ENCODE measurements at places on chromosomes 1 and 21.

GRCh38 chr1:206105464-206105995 lies 11.7 kb downstream of the AVPR1B start:
- DNase-seq, result peak; percentile 32

DNA sequence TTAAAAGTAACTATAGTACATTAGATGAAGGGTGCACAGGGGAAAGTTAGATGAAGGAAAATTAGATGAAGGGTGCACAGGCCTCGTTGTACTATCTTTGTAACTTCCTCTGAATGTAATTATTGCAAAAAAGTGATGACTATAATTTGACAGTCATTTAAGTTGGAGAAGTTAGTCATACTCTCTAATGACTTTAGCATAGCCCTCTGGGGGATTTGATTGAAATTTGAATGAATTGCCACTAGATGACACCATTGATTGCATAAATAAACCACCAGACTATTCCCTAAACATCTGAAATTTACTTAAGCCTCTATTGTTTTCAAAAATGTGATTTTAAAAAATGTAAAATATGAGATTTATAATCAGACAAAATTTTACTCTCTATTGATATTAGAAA lies 102.6 kb downstream of the TPR start:
- peak; percentile 31 for DNase-seq

DNA sequence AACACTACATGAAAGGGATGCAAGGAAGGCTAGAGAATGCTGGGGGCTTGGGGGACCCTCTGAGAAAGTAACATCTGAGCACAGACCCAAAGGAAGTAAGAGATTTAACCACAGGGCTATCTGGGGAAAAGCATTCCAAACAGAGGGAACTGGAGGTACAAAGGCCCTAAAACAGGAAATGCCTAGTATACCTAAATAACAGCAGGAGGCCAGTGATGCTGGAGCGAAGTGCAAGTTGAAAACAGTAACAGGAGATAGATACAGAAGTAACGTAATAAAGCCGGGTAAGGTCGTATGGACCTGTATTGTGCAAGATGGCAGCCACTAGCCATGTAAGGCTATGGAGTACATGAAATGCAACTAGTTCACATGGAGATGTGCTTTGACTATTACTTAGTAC lies 52.1 kb downstream of the CD34 start:
- no peak for DNase-seq

DNA sequence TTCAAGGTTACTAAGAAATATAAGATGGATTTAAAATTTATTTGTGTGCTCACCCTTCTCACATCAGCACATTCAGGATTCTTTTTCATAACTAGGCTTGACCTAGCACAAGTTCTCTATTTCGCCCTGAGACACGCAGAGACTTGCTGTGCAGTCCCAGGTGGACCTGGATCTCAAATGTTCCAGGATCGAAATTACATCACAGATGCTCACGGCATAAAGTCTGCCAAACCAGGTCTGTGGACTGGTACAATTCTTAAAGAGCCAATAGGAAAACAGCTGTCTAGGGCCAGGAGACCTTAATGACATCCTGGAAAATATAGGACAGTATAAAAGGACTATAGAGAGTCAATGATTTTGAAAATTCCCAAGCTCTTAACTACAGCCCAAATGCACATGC lies 2.2 kb downstream of the PGBD5 start:
- no peak for DNase-seq

GRCh38 chr1:4868521-4868920 lies 214.1 kb downstream of the AJAP1 start:
- no peak for DNase-seq

DNA sequence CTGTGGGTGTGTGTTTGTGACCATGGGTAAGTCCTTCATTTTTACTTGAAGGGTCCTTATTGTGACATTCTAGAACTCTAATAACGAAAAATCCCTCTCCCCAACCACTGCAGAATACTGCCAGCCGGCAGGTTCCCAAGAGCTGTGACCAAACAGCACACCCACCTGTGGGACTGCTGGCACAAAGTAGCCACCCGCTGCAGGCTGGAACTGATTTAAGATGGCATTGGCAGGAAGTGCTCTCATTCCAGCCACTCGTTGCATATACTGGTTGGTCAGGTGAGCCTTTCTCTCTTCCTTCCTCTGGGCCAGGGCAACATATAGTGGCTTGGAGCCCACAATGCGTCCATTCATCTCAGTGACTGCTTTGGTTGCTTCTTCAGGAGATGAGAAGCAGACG lies 11.6 kb downstream of the PABPC4 start:
- no peak for DNase-seq

DNA sequence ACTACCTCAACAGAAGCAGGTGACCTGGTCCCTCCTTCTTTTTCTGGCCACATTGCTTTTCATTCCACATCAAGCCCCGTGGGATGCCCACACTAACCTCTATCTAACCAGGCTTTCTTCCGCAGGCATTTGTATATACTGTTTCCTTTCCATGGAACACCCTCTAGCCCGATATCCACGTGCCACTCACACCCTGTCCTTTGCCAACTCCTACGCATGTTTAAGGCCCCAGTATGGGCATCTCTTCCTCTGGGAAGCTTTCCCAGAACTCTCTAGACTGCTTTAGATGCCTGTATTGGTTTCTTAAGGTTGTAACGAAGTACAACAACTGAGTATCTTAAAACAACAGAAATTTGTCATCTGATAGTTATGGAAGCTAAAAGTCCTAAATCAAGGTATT lies 121.0 kb downstream of the TNR start:
- no peak for DNase-seq

DNA sequence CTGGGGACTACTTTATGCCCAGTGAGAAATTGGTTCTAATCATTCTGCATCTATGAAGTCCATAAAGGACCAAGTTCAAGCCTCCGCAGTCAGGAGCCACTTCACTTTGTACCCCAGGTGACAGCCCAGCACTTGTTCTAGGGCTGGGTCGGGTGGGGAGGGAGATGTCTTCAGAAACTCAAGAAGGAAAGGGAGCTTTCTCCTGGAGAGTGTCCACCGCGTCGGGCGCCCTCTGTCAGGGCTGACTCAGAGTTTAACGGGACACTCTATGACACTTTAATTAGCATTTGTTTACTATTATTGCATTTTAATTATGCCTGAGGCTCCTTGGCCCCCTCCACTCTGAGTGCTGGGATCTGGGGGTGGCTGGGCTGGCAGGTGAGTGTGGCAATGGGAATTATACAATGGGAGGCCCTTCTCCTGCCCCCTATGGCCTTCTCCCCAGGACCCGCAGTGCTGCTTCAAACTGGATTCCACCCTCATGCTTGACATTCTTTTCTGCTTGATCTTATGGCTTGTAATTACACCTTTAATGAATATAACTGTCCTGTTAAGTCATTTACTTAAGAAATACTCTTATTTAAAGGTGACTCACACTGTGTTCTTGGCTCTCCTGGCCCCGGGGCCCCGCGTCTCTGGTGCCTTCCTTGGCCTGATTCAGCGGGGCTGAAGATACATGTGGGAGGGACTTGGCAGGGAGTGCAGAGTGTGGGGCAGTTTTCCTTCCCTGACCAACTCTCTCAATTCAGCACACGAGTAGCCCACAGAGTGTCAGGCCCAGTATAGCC lies 136.6 kb downstream of the PLXNA2 start:
- no peak for DNase-seq

DNA sequence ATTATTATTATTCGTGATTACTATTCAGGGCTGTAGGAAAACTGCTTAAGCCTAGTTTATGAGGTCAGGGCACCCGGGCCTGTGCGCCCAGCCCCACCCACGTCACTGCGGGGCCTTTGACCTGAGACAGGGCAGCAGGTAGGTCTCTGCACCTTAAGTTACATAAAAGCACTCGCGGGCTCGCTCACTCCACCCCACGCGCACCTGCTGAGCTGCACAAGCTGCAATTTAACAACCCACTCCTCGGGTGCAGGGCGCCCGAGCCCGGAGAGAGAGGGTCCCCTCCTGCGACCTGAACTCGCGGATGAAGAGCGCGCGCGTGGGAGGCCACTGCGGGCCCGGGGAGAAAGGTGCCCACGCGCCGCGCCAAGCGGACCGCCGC lies 477 bp downstream of the ICMT start:
- no peak for DNase-seq

DNA sequence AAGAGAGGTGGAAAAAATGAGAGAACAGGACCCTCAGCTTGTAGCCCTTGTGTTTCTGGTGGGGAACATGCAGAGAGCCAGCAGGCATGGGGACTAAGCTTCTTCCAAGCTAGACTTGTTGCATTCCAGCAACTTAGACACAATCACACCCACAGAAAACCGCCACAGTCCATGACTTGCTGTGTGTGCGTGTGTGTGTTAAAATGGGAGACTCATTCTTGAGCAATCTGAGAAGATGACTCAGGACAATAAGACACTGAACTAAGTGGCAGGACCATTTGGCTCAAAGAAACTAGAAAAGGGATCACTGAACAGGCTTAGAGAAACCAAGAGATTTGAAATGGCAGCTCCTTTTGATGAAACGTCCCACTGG lies 78.0 kb downstream of the HLX start:
- peak; percentile 97 for DNase-seq

DNA sequence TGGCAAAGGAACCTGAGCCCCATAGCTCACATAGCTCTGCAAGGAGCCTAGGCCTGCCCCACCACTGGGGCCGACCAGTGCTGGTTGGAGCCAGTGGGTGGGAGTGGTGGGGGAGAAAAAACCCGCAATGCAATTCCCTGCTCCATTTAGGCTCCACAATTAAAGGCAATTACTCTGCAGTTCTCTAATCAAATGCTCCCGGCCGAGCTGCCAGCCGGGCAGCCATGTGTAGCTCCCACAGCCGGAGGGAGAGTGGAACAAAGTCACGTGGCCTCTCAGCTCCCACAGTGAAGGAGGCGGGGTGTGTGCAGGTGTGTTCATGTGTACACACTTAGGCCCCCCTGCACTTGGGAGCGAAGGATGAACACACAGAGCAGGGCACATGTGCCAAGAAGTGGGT lies 81.6 kb downstream of the KIRREL1 start:
- DNase-seq, result no peak

- DNase-seq, result no peak
Observed at GRCh38 chr1:30586671-30587070, 136.7 kb downstream of the MATN1 start.

DNA sequence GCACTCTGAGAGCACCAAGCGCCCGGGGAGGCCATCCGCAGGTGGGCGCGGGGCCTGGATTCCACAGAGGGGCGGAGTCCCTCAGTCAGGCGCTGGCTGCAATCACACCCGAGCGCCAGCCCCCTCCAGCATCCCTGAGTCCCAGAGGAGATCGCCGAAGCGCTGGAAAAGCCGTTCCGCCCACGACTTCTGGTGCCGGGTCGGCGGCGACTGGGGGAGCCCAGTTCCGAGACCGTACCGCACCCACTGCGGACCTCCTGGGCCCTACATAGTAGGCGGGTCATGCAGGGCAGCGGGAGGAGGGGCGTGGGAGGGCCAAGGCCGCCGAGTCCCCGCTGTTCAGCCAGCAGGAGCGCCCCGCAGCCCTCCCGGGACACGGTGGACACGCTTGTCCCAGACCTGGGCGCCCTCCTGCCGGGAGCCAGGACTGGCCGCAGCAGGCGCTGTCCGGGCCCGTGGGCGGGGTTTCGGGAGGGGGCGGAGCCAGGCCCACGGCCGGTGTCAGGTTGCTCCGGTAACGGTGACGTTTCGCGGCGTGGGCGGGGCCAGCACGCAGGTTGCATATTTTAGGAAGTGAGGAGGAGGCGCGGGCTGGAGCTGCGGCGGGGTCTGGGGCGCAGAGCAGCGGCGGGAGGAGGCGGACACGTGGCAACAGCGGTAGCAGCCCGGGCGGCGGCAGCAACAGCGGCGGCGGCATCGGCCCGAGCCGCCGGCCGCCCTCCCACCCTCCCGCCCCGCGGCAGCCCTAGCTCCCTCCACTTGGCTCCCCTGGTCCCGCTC lies at the start of gene ATP1A1:
Gene ATP1A1 (plus strand): TSS at position 594 of the 780 bp plus-strand sequence. CDS start 268 bp downstream, outside the sequence.
- peak; percentile 97 for DNase-seq

GRCh38 chr1:42002220-42002619 lies 83.5 kb upstream of the HIVEP3 start:
- no peak for DNase-seq

DNA sequence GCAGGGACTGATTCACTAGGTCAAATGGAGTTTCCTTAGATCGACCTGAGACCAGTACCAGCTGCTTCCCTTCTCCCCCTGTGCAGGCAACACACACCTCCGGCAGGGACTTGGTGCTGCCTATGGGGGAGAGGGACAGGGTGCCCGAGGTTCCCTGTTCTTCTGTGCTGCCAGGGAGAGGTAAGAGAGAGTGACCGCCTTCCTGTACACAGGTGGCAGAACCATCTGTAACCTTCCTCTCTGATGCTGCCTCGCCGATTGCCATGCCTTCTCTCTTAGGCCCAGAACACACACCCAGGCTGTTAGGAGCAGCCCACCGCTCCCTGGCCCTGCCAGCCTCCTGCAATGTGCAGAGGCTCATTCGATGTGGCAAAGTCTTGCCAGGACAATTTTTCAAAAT lies 9.3 kb downstream of the MYOC start:
- no peak for DNase-seq

GRCh38 chr1:44380666-44381177 lies 24.3 kb upstream of the RNF220 start:
- DNase-seq, result no peak

DNA sequence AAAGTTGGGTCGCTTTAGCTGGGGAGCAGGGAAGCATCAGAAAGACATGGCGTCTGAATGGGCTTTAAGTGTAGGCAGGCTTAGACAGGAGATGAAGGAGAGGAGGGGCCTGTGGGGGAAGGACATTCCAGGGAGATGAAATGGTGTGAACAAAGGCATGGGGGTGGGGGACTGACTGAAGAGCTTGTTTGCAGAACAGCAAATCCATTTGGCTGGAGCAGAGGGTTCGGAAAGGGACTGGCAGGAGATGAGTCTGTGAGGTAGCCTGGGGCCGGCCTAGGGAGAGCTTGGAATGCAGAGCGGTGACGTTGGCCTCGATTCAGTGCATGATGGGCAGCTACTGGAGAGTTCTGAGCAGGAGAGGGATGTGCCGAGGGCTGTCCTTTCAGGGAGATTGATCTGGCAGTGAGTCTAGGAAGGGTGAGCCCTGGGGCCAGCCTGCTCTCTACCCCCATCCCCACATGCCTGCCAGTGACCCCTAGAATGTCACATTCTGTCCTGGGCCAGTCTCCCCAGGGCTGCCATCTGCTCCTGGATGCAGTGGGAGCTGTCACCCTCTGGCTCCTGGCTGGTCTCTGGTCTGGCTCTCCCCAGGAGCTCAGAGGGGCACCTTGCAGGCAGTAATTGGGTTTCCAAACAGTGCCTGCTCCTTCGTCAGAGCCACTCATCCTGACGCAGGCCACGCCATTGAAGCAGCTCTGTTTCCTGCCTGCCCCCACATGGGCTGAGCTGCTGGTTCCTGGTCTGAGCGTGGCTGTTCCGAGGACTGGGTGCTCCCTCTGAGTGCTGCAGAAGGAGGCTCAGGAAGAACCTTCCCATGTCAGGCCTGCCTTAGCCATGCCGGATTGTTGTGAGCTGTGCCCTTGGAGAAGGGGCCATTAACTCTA lies 22.3 kb upstream of the TMEM222 start:
- DNase-seq, result peak; percentile 51

GRCh38 chr1:9785406-9785805 lies 38.4 kb downstream of the CLSTN1 start:
- no peak for DNase-seq

- DNase-seq, result no peak
Observed at GRCh38 chr1:22907528-22907927, 65.1 kb downstream of the LACTBL1 start.

DNA sequence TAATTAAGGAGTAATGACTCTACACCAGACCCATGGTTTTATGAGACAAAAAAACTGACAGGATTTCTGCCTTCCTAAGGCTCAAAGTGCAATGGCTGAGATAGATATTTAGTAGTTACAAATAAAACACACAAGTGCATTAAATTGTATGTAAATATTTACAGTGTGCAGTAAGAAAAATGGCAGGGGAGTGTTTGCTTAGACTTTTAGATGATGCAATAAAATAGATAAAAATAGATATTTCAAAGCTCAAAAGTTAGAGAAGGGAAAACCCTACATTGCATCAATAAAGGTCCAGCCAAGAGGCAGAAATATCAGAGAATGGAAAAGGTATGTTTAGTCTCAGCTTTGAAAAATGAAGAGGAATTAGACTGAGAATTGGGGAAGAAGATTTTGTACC lies 226.3 kb upstream of the FGGY start:
- DNase-seq, result peak; percentile 44

Data from inflammatory macrophage treated with lipopolysaccharide for 4 hours (primary cell).